Bronchial epithelial cell (primary cell): ENCODE measurements at places on chromosomes 2 and 18. TPM values are rescaled to one million over a fixed set of nuclear protein-coding genes. Genes with fewer than 3 reads are reported as not detected.
A peak's percentile ranks its signal among the peaks of the same experiment; 100 is the strongest.

GRCh38 chr2:76512201-76512820 lies 801.6 kb upstream of the GCFC2 start:
- no peak for DNase-seq

GRCh38 chr2:85523903-85524335 lies 15.0 kb upstream of the MAT2A start:
- no peak for DNase-seq

DNA sequence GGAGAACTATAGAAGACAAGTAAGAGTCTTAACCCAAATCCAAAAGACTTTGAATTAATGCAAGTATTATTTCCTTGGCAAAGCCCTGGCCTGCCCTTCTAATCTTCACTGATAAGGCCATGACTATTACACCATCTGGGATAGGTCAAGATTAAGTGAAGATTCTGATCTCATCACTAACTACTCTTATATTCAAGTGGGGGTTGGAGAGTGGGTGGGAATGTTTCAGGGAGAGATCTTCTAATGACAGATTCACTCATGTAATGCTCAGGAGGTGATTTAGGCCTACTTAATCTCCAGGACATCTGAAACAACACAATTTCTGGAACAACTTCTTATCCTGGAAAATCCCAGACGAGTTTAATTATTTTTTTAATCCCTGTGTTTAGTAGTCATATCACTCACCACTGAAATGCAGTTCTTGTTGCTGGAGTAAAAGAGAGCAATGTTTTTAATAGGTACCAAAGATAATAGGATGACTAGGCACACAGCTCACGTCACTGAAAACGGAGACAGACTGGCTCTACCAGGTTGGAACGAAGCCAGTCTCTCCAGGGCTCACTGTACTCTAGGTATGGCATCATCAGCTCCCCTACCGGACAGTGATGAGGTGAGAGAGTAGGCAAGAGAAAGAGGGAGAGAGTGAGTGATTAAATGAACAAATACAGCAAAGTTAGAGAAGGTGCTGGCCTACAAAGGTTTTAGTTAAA lies 133.1 kb downstream of the NCKAP5 start:
- DNase-seq = peak; percentile 93

Gene ANKRD53
- not detected in 2 replicates for total RNA-seq

DNA sequence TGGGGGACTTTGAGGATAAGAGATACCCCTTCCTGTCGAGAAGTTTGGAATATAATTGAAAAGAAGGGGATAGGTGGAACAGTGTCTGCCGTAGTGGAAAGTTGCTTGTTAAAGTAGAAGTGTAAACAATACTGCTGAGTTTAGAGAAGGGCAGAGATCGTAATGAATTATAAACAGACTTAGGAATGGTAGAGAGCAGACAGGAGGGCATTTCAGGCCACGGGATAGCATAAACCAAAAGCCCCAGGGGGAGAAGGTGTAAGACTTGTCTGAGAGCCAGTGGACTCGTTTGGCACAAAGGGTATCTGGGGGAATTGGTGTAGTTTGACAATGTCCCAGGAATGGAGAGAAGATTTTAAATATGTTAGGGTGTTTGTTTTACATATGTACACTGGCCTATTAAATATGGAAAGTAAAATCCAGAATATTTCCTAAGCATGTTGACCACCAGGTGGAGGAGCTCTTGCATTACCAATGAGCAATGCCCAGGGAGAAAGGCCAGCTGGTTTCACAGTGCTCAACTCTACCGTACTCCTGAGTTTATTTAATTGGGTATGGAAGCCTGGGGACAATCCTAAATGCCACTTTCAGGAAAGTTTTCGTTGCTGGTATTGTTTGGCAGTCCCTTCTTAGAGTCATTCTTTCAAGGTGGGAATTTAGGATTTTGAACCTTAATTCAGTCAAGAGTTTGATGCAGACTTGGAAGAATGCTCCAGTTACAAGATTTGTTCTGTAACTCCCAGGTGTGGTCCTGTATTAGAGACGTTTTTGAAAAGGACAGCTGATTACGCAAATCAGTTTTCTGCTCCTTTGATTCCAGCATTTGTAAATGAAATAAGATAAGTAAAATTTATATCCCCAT lies 7.5 kb downstream of the COPS8 start:
- peak; percentile 54 for DNase-seq

DNA sequence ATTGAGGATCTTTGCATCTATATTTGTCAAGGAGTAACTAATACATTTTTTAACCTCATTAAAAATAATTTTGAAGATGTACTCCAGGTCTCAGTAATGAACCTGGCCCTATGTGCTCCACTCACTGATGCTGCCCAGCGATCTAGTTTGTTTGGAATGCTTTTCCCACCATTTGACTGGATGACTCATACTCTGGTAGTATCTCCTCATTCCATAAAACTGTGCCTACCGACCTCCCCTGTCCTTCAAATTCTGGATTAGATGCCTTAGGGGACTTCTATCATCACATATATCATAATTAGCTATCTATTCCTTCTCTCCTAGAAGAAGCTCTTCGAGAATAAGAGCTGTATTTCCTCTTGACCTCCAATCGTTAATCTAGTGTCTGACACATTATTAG lies 83.8 kb downstream of the FAM117B start:
- peak; percentile 66 for DNase-seq

GRCh38 chr2:85057226-85057962 lies 75.8 kb upstream of the TCF7L1 start:
- no peak for DNase-seq

DNA sequence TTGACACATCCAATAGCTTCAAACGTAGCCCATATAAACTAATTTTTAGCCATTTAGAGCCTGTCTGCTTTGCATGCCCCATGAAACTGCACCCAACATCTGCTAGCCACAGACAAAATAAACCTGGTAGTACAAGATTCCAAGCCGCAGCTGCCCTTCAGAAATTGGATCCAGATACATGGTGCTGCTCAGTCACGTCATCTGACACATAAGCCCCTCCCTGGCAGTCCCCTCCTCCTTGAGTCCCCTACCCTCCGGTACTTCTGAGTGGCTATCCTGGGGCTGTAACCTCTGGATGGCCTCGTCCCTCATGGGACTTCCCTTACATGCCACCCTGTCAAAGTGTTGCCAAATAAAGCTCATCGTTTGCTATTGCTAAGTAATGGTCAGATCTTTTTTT lies 33.8 kb downstream of the PROC start:
- no peak for DNase-seq

DNA sequence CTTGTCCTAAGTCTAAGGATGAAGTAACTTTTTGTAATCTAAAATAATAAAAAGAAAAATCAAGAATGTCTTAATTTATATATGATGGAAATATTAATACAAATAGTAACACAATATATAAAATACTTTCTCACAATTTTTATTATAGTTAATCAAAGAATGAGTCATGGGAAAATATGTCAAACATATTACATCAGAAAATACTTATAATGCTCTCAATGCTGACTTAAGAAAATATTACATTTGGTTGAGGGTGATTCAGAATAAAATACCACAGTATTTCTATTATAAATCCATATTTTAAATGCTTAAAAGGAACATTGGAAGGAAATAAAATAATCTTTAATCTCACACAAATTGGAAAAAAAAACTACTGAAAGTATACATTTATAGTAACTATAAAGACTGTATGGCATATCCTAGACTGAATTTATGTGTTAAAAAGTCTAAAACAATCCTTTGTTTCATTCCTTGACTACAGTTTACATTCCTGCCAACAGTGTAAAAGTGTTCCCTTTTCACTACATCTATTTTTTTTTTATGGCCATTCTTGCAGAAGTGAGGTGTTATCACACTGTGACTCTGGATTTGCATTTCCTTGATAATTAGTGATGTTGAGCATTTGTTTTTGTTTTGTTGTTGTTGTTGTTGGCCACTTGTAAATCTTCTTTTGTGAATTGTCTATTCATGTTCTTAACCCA lies 1573.5 kb upstream of the ACVR2A start:
- DNase-seq = no peak

DNA sequence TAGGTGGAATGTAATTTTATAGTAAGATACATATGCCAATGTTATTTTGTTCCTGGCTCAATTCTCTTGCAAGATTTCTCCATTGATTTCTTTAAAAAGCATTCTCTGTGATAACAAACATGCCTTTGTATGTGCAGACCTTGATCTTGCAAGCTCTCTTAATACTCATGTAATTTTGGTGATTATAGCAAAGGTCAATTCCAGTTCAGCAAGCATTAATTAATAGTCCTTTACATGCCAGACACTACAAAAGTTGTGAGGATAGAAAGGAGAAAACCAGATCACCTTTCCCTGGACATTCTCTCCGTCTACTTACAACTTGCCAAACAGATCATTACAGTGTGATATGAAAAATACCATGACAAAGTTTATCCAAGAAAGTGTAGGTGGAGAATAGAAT lies 173.7 kb upstream of the DOK6 start:
- DNase-seq = no peak

DNA sequence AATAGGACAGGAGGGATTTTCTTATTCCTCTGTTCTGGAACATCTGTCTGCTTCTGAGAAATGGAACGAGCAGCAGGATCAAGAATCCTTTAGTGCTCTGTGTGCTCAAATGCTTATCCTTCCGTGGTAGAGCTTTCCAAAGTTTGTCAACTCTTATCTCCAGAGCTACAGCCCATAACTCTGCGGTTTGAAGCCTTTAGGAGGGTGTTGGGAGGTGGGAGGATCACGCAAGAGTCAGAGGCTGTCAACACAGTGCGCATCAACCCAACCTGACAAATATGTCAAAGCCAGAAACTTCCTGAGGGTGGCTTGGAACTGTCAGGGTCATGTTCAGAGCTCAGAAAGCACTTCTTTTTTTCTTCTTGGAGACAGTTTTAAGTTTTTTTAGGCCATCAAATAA lies 95.9 kb downstream of the CRIM1 start:
- no peak for DNase-seq

DNA sequence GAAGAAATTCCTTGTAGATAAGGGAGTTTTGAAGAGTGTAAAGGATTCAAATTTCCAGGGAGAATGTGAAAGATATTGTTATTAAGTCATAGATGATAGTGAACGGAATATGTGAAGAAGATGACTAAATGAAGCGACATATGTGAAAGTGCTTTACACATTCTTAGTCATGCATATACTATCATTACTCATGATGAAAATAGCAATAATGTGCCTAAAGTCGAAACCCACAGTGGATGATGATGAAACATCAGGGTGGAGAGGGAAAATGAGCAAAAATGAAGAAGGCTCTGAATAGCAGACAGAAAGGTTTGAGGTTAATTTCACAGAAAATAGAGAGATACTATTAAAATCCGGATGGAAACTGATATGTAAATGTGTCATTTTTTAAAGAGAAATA lies 1237.1 kb downstream of the LRP1B start:
- DNase-seq = peak; percentile 83

GRCh38 chr2:84800194-84800805 lies 80.6 kb downstream of the TRABD2A start:
- DNase-seq = no peak

GRCh38 chr2:150824118-150824517 lies 336.7 kb upstream of the RND3 start:
- peak; percentile 54 for DNase-seq

DNA sequence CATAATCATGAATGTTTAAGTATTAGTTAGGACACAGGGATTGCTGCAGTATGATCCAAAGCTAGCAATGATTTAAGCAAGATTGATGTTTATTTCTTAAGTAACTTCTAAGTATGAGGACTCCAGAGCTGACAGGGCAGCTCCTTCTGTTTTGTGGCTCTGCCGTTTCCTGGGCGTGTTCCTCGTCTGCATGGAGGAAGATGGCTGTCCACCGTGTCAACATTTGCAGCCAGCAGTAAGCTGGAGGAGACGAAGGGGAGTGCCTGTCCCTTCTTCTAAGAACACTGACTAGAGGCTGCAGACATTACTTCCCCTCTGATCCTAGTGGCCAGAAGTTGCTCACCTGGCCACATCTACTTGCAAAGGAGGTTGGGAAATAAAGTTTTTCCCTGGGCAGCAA lies 144.1 kb downstream of the MYO1B start:
- no peak for DNase-seq

DNA sequence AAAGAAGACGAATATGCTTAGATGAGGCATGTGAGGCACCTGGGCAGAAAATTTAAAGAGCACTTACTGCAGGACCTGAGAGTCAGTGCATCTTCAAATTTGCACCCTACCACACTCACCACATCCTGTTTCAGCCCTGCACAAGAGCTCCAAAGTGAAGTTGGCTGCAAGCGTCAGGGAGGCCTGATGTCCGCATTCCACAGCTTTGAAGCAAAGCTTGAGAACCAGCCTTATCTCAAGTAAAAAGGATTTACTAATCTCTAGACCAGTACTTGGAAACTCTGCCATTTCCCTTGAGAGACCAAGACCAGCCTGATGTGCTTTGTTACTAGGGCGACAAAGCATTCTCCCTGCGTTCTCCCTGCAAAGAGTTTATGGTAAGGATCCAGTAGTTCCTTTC lies 3.4 kb upstream of the ASNSD1 start:
- DNase-seq = no peak

- DNase-seq = no peak
These were observed 45.2 kb downstream of the FAM168B start for GRCh38 chr2:131047920-131048560.

Gene PKDCC
- total RNA-seq = 0.38 and 0.79 TPM in 2 replicates

- no peak for DNase-seq
These were observed 5.3 kb downstream of the MLPH start for GRCh38 chr2:237492137-237492890.

GRCh38 chr2:234521536-234521935 lies 24.7 kb upstream of the ARL4C start:
- no peak for DNase-seq

Gene KCNG2
- total RNA-seq = not detected in 2 replicates

Gene TCF7L1
- total RNA-seq = 1.3 and 1.9 TPM in 2 replicates

Gene CCDC102B
- 1.6 and 2.2 TPM in 2 replicates for total RNA-seq

- no peak for DNase-seq
These were observed 550.6 kb downstream of the DSC3 start for GRCh38 chr18:30491815-30492551.

Gene LHCGR
- total RNA-seq = not detected in 2 replicates

DNA sequence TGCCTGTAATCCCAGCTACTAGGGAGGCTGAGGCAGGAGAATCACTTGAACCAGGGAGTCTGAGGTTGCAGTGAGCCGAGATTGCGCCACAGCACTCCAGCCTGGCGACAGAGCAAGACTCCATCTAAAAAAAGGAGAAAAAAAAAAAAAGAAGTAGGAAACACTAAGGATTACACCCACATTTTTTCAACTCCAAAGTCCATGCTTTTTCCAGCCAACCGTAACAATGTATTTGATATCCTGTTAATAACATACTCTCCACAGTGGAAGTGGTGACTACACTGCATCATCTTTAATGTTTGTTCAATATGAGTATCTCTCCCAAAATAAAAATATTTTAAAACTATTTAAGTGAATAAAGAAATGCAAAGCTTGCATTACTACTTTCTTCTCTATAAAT lies 481.6 kb upstream of the ACVR2A start:
- DNase-seq = no peak

DNA sequence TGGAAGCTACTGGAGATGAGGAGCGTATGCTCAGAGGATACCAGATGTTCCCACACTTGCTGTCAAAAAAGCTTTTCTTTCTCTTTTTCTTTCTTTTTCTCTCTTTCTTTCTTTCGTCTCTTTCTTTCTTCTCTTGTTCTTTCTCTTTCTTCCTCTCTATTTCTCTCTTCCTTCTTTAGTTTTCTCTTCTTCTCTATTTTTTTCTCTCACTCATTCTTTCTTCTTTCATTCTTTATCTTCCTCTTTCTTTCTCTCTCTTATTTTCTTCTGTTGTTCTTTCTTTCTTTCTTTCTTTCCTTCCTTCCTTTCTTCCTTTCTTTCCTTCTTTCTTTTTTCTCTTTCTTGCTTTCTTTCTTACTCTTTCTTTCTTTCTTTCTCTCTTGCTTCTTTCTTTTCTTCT lies 457.6 kb downstream of the CMPK2 start:
- no peak for DNase-seq

GRCh38 chr18:78861116-78861515 lies 118.5 kb upstream of the SALL3 start:
- DNase-seq = no peak

Gene LOXL3
- 0.13 and 0.53 TPM in 2 replicates for total RNA-seq
